ENCODE measurements at places on chromosomes 5 and 9.
A peak's percentile ranks its signal among the peaks of the same experiment; 100 is the strongest.

- DNase-seq: no peak
Measured at GRCh38 chr9:37923118-37923795, 19.3 kb upstream of the SLC25A51 start.

GRCh38 chr9:96052686-96053085 is 177.2 kb downstream of the ERCC6L2 start:
- peak; percentile 9 for DNase-seq

- no peak for DNase-seq
Measured at GRCh38 chr5:54738118-54738972, 220.8 kb downstream of the SNX18 start.

- DNase-seq: no peak
Measured at GRCh38 chr5:173235499-173236394, 741 bp upstream of the NKX2-5 start.

- no peak for DNase-seq
Measured at GRCh38 chr5:107640568-107640967, 30.2 kb downstream of the EFNA5 start.

- DNase-seq: peak; percentile 48
Measured at GRCh38 chr5:32276173-32276853, 36.4 kb downstream of the MTMR12 start.

All from NCI-H226 (cell line).